ENCODE measurements at places on chromosomes 4 and X.

DNA sequence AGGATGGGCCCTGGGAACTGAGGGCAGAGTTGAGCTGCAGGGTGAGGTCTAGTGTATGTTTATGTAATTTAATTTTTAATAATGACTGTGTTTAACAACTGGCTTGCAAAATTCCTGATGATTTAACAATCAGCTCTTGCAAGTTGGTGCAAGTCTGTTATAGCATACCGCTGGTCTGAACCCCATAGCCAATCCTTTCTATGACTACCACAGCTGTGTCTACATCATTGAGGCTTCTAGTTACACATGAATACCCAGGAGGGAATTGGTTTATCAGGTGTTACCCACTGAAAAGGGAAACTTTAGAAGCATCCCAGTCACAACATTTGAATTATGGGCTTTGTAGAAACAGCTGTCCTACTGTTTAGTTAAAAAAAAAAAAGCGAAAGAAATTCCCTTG lies 38.3 kb downstream of the SUPT20HL1 start:
- DNase-seq: no peak

DNA sequence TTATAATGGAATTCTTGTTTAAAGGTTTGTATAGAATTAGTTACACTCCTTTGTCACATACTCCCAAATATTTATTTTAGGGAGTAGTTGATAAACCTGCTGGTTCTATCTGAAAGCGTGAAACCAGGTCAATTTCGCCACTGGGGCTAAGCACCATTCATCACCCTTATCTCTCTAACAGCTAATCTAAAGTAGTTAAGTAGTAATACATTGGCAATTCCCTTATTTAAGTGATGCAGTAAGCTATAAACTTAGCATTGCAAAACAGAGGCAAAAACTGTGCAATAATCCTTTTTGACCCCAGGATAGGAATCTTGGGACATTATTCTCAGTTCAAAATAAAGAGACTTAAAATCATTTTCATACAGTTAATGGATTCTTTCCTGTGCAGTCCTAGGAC lies 33.7 kb upstream of the PTPN13 start:
- no peak for DNase-seq

DNA sequence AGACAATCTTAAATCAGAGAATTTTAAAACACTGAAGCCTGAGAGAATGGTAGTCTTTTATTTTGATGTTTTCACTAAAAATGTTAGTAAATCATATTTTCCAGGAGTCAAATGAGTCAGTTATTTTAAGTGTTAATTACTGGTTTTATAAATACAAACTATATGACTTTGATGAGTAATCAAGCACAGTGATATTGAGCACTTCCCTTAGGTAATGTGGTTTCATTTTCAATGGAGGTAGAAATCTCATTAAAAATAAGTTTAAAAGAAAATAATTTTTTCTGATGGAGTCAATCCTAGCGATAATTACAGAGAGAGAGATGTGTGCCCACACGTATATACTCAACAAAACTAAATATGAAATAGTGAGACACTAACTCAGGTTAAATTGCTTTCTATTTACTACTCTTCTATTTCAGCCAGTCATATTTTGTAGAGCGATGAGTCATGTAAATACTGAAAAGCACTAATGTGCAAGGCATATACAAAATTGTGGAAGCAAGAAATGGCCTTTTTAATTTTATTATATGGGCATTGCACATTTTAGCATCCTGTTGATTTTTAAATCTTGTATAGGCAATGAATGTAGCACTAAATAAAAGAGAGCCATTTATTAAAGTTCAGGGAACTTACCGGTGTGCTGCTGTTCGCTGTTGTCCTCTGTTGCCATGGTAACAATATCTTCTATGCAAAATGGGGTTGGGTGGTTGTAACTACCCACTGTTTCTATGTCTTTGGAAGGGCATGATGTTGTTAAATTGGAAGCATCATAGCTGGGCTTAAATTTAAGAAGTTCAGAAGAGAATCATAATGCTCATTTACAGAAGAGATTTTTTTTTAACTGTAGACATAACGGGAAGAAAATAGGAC lies 513.7 kb downstream of the TLL1 start:
- peak; percentile 4 for DNase-seq

DNA sequence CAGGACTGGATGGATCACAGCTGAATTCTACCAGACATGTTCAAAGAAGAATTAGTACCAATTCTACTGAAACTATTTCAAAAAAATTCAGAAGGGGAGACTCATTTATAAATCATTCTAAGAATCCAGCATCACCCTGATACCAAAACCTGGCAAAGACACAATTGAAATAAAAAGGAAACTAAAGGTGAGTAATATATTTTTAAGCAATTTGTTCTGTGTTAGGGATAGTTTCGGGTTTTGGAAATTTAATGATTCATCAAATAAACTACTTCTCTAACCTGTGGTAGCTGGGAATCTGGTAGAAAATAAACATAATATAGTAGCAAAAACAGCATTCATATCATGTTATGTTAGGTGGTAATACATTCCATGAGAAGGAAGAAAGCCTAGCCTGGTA lies 662.2 kb upstream of the BOD1L1 start:
- no peak for DNase-seq

DNA sequence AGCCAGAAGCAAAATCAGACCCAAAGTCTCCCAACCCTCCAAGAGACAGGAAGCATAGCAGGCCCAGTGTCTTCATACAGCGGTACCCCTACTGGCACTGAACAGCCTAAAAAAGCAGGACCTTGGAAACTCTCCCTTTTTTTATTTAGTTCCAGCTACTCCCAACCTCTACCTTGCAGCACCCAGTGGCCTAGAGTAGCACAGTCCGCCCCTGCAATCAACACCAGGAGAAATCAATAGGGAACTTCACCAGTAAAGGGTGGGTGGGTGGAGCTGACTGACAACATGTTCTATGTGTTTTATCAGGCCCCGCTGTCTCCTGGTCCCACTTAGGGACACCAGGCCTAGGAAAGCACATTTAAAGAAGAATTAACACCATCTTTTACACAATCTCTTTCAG lies 378.5 kb upstream of the CT83 start:
- DNase-seq: no peak

DNA sequence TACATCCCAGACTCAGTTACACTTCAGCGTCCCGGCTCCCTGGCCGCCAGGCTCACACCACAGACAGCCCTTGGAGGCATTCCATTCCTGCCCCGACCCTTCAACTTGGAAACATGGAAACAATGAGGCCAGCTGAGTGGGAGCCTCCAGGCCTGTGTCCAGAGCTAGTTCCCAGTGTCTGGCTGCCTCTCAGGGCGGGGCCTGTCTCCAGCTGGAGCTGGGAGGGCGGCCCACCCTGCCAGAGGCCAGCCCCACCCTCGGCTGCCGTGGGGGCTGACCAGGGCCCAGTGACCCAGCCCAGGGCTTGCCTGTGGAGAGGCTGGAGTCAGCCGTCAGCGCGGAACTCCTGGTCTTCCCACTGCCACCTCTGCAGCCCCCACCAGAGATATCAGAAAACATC lies 37.4 kb upstream of the SPON2 start:
- no peak for DNase-seq

GRCh38 chr4:81607950-81608349 lies 136.2 kb upstream of the RASGEF1B start:
- DNase-seq: no peak

GRCh38 chrX:134883137-134883700 lies 107.6 kb upstream of the SMIM10 start:
- DNase-seq: no peak

DNA sequence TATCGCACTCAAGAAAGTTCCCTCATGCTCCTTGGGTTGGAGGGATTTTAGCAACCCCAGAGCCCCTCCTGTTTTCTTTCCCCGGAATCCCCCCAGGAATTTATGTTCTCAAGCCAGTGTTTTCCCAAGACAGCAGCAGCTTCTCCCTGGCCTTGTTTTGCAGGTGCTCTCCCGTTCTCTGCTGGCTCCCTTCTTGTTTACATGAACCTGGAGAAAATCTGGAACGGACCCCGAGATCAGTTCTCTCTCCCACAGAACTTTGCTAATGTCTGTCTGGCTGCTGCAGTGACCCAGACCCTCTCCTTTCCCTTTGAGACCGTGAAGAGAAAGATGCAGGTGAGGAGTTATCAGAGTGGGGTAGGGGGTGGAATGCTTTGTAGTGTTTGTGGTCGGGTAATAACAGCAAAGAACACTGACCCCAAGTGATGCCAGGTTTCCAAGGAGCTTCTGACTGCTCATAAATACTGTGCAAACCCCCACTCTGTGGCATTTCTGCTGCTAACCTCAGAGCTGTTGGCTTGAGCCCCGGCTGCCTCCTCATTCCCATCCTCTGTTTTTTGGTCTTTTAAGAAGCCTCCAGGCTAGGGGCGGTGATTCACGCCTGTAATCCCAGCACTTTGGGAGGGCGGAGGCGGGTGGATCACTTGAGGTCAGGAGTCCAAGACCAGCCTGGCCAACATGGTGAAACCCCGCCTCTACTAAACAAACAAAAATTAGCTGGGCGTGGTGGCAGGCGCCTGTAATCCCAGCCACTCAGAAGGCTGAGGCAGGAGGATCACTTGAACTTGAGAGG lies 11.1 kb downstream of the SLC25A43 start:
- no peak for DNase-seq
